Suppressor macrophage treated with lipopolysaccharide for 4 hours (primary cell): ENCODE measurements at places on chromosomes 11 and 22.

GRCh38 chr11:94330789-94331188, 26.4 kb downstream of the IZUMO1R start:
- DNase-seq, result no peak

DNA sequence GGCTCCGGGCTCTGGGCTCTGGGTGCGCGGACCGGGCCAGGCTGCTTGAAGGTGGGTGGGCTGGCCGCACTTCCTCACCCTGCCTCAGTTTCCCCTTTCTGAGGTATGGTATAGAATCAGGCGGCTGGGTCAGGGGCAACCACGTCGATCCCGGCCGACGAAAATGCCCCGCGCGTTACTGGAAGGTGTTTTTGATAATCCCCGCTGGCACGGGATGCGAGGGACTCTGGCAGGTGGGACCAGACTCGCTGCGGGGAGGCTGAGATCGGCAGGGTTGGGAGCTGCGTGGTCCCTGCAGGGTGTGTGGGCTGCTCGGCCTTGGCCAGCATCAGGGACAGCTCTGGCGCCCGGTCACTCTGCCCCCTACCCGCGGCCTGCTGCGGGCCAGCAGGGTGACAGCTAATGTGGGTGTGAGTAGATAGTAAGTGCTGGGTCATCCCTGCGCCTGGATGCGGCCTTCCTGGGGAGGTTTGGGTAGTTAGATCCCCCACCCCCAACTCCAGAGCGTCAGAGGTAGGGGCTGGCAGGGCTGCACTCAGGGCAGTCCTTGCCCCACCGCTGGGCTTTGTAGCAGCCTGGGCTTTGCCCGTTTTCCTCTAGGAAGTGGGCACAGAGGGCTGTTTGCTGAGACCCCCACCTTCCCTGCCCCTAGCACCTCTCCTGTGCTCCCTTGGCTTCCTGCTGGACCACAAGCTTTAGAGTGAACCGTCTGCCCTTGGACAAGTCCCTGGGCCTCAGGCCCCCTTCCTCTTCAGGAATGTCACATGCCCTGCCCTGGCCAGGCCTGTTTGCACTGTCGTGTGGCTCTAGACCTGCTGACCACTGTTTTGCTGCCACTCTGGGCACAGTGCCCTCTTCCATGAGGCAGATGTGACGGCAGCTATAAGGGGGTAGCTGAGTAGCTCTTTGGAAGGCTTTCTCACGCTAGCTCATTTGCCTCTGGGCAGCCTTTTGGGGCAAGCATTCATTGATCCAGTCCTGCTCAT, 579 bp downstream of the TANGO2 start:
- peak; percentile 58 for DNase-seq

DNA sequence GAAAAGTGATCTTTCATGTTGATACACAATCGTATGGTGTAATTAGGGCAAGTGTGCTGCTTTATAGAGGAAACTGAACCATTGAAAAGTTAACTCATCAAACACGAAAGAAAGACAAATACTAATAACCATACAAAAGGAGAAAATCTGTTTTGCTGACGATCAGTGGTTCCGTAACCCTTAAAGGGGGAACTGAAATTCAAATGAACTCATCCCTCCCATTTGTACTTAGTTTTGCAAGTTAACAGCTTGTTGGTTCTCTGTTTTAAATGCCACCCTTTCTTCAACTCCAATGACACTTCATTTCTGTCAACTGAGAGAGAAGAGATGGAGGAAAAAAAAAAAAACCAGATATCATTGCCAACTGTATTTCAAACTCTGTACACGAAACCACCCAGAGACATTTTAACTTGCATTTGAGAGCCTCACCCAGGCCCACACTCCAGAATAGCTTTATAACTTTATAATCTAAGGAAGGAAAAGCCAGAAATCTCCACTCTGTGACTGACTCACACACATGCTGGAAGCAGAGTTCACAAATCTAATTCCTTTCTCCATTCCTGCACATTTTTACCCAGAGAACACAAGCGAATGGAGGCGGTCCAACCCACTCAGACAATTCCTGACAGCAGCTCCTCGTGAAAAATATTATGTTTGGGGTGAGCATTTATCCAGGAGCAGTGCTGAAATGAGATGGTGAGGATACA, 17.4 kb upstream of the CSNK2A3 start:
- peak; percentile 87 for DNase-seq

DNA sequence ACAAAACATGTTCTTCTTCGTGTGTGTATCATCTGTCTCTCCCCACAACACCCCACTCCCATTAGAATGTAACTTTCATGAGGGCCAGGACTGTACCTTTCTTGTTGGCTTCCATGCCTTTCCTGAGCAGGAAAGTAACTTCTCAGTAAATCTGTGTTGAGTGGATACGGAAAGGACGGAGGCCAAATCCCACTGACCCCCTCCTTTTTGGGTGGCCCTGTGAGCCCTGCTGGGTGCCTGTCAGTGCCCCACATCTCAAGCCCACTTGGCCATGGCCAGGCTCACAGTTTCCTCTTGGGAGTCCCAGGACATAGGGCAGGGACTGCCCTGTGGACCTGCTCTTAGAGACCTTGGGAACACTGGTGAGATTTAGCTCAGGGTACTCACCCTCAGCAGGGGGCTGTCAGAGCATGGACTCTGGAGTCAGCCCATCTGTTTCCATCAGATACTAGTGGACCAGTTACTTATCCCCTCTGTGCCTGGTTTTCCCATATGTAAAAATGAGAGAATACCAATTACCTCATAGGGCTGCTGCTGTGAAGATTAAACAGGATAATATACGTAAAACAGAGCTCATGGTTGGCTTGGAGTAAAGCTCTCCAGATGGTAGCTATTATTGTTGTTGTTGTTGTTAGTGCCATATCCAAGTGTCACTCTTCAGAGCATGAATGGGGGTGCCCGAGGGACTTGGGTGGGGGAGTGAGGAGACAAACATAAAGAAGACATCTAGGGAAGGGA, 1.0 kb upstream of the C11orf96 start:
- no peak for DNase-seq

DNA sequence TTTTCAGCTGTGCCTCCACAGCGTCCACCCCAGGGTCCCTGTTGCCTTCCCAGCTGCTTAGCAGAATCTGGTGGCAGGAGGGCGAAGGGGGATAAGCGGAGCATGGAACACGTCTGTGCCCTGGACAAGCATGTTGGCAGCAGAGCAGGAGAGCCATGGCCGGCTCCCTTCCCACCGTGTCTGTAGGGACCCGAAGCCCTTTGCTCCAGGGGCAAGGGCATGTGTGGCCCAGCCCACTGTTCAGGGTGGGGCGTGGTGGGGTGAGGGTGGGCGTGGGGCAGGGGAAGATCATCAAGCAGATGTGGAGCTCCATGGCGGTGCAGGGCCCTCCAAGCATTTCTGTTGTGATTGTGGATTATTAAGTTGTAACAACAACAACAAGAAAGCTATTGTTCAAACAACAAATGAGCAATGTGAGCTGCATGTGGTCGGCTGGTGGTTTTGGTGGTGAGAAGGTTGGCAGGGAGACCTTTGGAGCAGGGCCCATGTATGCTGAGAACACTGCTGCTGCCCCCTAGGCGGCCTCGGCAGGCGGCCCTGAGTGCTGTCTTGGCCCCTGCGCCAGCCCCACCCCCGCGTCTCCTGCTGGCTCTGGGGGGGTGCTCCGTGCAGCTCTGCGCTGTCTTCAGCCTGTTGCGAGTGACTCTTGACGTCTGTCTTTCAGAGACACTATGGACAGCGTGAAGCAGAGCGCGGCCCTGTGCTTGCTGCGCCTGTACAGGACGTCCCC, 50.9 kb downstream of the AP2A2 start:
- no peak for DNase-seq

GRCh38 chr11:126310992-126311310, 7.1 kb downstream of the DCPS start:
- DNase-seq, result no peak

GRCh38 chr22:48065892-48066291, 1303.4 kb downstream of the TBC1D22A start:
- no peak for DNase-seq

DNA sequence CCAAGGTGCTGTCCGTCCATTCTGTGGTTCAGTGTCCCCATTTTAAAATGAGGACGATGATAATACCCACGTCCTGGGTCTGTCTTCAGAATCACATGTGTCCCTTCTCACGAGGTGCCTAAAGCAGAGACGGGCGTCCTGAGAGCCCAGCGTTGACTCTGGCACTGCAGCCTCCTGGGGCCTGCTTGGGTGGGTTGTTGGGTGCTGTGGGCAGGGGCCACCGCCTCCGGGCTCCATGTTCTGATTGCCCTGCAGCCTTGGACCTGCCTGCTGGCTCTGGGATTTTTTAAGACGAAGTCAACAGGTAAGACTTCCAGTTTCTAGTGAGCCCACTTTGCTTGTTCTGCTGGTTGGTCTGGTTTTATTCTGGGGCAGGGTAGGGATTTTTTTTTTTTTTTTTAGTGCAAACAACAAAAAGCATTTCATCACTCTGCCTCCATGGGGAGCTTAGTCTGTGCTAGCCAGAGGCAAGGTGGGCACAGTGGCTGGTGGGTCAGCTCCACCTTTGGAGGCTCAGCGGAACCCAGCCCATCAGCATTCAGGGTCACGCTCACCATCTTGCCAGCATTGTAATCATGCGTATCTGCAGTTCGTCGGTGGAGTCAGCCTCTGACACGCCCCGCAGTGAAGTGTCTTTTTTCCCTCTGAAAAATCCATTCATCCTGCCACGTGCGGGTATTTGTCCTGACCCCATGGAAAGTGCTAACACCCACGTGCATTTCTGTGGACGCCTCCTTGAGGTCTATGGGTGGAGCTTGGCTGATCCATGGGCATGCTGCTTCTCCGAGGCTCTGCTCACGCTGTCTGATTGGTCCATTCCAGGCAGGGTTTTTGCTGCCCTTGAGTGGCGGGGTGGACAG, 28.3 kb downstream of the NADSYN1 start:
- no peak for DNase-seq

- no peak for DNase-seq
These were observed 22.1 kb downstream of the GNB1L start for GRCh38 chr22:19832476-19833108.

- DNase-seq, result no peak
These were observed 2.6 kb upstream of the NAALADL1 start for GRCh38 chr11:65060913-65061408.

DNA sequence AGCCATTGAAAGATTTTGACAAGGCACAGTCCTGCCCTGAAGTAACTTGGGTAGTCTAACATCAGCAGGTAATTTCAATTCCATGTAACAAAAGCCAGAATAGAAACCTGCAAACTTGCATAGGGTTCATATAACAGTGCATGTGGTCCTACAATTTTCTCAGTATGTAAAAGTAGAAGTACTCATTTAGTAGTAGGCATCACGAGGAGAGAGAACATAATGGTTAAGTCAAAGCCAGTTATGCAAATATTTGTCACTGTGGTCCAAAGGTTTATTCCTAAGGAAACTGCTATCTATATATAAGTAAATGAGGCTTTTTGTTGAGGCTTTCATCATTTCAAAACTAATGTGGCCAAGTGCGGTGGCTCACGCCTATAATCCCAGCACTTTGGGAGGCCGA, 10.1 kb downstream of the ATP5MG start:
- DNase-seq, result no peak

GRCh38 chr11:78400116-78400515, 17.5 kb downstream of the GAB2 start:
- no peak for DNase-seq

- no peak for DNase-seq
These were observed 54.2 kb downstream of the WT1 start for GRCh38 chr11:32381179-32381578.

- no peak for DNase-seq
These were observed 124.5 kb downstream of the ST3GAL4 start for GRCh38 chr11:126480015-126480409.

DNA sequence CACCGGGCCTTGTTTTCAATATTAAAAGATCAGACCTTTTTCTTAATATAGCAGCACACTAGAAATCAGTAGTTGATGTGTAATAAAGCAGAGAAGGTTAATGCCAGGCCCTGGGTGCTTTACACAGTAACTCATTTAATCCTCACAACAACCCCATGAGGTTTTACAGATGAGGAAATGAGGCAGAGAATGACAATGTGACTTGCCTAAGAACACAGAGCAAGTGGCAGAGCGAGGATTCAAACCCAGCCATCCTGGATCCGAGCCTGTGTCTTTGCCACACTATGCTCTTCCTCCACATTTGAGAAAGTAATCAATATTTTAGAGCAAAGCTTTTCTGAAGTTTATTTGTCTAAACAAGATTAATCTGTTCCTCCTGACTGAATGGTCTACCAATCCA, 7.2 kb downstream of the JAML start:
- DNase-seq, result no peak

DNA sequence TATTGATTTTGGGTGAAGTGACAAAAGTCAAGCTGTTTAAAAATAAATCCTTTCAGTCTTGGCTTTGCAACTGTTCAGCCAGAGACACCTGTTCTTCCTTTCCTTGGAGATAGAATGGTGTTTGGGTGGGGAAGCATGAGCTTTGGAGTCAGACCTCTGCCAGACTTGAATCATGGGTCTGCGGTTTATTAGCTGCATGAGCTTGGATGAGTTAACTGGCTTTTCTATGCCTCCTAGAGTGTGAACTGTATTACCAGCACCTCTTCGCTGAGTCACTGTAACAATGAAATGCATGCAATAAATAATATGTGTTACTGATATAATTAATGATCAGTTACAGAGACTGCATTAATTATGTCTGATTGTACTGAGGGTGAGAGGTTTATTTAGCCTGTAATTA, 13.5 kb upstream of the MYEOV start:
- no peak for DNase-seq

DNA sequence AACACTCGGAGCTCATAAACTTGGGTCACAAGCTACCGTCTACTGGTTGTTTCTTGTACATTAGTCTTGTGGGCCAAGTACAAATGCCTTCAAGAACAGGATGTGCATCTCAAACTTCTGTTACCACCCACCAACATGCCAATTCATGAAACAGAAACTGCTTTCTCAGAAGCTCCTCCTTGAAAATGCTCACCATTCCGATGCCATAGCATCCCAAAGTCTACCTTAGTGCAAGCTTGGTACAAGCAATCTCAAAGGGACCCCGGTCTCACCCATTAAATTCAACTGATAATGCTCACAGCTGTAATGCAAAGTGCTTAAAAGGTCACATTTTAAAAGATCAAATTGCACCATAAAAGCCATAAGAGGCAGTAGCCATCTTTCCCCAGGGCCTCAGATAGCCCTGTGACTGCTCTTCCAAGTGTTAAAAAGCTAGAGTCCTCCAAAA, 31.8 kb upstream of the CCDC34 start:
- no peak for DNase-seq

DNA sequence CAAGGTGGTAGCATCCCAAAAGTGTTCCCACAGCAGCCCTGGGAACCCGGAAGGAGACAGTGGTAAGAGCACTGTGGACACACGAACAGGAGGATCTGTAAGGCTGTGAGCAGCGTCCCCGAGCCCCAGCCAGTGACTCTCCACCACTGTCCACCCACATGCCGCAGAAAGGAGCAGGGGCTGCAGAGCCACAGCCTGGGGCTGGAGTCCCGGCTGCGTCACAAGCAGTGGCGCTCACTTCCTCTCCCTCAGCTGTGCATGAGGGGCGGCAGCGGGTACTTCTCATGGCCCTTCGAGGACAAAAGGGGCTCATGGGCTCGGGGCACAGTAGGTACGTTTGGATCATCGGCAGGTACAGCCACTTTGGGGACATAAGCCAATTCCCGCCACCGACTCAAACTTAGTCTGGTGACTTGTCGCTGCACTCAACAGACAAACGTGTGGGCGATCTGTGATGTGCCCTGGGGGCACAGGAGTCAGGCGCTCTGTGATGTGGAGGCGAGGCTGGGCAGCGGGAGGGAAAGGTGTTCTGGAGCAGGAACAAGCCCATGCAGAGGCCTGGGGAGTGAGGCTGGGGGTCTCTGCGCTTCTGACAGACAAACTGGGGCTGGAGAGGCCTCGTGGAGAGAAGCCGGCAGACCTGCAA, 68.5 kb downstream of the SCUBE1 start:
- no peak for DNase-seq
